ENCODE measurements at places on chromosomes 4 and X.

GRCh38 chrX:66035667-66036066 is 4.2 kb downstream of the VSIG4 start:
- DNase-seq: no peak

DNA sequence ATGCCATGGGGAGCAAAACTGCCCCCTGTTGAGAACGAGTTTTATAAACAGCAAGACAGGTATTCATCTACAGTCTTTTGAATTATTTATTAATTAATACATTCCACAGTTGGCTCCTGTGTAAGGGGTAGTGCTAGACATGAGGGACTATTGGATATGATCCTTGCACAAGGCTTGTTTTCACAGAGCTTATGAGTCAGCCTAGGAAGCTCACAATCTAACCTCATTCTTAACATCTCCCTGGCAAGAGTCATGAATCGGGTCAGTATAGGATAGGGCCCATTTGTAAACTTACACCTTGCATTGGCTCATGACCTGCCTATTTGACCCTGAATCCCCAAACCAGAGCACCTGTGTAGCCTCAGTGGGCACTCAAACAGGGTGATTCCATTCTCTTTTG is 209.1 kb upstream of the HCCS start:
- no peak for DNase-seq

DNA sequence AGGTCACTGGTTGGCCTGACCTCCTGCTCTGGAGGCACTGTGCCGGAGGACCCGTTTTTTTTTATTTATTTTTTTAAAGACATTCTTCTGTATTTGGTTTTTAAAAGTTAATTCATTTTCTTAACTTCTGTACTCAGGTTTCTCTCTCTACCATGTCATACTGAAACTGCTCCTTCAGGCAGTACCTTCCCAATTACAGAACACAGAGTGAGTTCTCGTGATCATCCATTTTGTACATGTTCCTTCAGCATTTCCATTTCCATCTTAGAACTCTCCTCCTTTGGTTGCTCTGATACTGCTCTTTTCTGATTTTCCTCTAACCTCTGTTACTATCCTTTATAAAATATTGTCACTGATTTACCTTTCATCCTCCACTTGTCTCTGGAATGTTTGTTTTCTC is 17.9 kb downstream of the UBE2K start:
- DNase-seq: no peak

- DNase-seq: no peak
Observed at GRCh38 chr4:138901177-138901576, 114.4 kb upstream of the NOCT start.

DNA sequence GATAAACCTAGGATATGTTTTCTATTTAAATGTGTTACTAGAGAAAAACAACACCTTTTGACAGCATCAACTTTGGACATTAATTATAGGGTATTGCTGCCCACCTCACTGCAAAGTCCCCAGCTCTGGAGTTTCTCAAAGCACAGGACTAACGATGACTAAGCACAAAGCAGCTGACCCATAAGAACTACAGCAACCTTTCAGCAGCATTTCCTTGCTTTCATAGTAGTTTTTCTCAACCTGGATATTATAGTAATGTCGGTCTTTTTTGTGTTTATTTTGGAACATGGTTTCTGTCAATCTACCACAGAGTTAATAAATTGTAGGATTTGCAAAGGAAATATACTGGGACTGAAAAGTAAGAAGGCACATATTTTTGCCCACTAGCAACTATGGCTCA is 21.5 kb downstream of the HHIP start:
- DNase-seq: no peak

DNA sequence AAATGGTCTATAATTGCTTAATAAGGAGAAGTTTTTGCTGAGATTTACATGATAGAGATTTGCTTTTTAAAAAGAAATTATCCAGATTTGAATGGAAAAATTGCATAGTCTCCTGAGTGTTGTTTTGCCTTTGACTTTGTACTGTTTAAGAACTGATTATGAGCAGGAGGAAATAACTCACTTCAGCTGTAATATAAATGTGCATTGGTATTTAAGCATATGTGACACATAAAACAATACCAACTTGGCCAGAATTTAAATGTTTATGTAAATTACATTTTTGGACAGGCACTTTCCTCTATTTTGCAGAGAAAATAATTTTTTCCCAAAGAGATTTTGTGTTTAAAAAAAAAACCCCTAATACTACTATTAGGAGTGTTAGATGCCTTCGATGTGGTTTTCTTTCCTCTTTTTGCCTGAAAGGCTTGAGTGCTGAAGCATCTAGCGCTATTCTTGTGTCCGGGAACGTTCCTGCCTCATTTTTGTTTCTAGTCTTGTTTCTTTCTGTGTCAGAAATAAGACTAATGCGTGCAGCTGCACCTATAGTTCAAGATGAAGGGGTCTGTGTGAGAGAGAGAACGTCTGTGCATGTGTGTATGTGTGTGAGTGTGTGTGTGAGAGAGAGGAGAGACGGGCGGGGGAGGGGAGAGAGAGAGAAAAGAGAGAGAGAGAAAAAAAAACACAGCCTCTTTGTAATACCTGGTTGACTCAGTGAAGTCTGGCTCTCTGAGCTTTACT is 60.8 kb downstream of the TBL1X start:
- DNase-seq: no peak

DNA sequence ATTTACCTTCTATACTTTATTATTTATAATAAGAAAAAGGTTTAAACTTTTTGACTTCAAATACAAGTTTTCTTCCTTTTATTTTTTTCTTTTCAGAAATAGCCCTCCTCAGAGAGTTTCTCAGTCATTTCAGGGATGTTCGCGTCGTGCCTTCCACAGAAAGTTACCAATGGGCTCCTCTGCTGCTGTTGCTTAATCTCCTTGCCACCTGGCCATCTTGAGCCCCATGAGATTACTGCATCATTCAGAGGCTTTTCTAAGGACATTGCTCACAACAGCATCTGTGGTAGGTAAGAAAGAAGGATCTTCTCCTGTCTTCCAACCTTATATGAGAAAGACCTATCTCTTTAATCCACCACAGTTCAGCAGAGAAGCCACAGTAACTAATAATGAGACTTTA is 1361.9 kb upstream of the ADGRL3 start:
- no peak for DNase-seq

GRCh38 chrX:51891821-51892551 is 1.4 kb upstream of the MAGED1 start:
- DNase-seq: no peak

Measured in hematopoietic multipotent progenitor cell treated with erythropoietin and hydrocortisone succinate and interleukin-3 and kit ligand, for 6 days (in vitro differentiated cells).